ENCODE measurements at places on chromosomes 16 and 17.

DNA sequence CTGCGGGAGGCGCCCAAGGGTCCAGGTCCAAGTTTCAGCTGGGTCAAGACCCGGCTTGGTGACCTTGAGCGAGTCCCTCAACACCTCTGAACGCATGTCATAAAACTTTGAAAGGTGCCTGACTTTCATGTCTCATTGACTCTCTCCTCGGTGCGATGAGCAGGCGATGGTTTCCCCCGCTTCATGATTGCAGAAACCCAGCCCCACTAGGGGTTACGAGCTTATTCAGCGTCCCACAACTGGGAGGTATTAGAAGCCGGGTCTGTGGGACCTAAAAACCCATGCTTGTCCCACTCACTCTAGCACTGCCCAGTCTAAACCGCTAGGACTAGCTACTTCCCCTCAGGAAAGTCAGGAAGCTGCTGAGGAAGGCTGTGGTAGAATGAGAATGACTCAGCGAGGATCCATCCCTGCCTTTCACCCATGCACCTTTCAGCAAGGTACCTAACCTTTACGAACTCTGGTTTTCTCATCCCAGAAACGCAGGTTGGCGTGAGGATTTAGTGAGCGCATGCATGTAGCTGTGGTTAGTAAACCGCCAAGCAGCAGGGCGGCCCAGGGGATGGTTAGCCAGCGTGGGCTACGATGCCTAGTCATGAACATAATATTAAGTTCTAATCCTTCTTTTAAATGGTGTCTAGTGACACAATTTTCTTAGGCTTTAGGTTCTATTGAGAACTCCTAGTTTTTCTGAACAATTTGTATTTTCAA lies 26.2 kb upstream of the RFFL start:
- peak; percentile 46 for ATAC-seq

DNA sequence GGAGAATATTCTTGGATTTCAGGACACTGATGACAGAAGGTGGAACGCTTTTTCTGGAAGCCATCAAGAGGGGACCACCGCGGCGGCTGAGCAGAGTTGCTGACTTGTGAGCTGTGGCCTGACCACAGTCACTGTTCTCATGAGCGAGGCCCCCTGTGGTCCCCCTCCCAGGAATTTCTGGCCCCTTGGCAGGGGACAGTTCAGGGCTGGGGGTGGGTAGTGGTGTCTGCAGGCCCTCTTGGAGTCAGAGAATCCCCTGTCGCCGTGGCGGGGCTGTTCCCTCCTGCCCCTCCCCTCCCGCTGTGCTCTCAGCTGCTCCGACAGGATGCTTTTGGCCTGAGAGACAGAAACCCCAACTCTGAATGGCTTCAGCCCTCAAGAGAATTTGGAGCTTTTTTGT lies 292.0 kb downstream of the SEC14L1 start:
- ATAC-seq, result no peak

DNA sequence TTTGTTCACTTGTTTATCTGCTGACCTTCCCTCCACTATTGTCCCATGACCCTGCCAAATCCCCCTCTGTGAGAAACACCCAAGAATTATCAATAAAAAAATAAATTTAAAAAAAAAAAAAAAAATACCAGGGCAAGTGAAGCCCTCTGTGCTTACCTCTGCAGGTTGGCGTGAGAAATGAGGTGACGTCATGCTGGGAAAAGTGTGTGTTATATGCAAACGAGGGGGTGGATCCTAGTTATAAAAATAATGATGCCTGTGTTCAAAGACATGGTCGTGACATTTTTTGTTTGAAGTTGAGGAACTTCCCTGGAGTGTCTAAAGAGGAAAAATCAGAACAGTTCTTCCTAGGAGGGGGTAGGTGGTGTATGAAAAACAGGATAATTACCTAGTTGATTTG lies 20.2 kb downstream of the TMC7 start:
- ATAC-seq, result no peak

- ATAC-seq, result no peak
These were observed 82.7 kb upstream of the CDYL2 start for GRCh38 chr16:80887062-80887461.

DNA sequence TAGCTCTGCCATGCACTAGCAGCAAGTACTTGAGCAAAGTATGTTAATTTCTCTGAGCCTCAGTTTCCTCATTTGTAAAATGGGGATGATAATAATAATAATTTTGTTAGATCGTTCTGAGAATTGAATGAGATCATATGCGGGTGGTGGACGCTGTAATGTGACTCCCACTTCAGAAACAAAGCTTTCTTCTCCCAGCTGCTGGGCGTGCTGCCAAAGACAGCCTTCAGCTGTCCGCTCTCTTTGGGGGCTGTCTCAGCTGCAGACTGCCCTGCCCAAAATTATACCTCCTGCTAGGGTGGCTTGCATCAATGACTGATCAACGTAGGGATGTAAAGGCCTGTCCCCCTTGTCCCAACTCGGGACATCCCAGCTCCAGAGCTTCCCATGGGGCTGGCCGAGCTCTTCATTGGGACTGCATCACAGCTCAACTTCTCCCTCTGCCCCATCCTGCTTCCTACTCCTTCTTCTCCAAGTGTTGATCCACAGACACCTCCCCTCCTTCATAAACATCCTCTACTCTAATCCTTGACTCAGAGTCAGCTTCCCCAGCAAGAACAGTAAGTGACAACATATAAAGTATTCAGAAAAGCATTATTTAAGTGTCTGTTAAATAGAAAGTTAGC lies 30.7 kb upstream of the CDH5 start:
- no peak for ATAC-seq

GRCh38 chr17:78722246-78722761 lies 59.8 kb downstream of the CYTH1 start:
- ATAC-seq, result peak; percentile 88

- no peak for ATAC-seq
These were observed 172.0 kb downstream of the AXIN2 start for GRCh38 chr17:65389426-65389825.

GRCh38 chr17:63780507-63780906 lies 6.5 kb downstream of the DDX42 start:
- ATAC-seq, result no peak

- no peak for ATAC-seq
These were observed 41.0 kb downstream of the STAT5A start for GRCh38 chr17:42329025-42329976.

GRCh38 chr16:75065521-75066149 lies 50.9 kb downstream of the LDHD start:
- ATAC-seq, result no peak

DNA sequence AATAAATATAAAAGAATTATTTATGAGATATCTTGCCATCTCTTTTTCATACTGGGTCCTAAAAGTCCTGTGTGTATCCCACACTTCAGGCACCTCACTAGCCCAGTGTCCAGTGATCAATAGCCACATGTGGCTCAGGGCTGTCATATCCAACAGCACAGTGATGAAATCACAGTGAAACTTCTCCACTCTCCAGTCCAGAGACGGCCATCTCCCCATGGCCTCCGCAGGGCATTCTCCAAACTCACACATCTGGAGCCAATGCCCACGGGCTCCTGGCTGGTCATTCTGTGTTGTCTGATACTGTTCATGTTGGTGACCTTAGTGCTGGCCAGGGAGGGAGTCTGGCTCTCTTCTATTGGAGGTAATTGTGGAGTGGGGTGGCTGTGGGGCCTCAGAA lies 125.2 kb upstream of the SDK2 start:
- no peak for ATAC-seq

GRCh38 chr16:50332599-50332998 lies 36.2 kb downstream of the BRD7 start:
- ATAC-seq, result no peak

Data from stimulated activated memory B cell treated with anti-CD40 and anti-IgM and Interleukin-4, amounts not matched to agents 10 μg/mL and 1 μg/mL and 100 μg/mL, for 72 hours (primary cell).